CD4-positive, alpha-beta T cell treated with Interleukin-4 for 4 hours (primary cell): ENCODE measurements at places on chromosomes 2 and 18.

DNA sequence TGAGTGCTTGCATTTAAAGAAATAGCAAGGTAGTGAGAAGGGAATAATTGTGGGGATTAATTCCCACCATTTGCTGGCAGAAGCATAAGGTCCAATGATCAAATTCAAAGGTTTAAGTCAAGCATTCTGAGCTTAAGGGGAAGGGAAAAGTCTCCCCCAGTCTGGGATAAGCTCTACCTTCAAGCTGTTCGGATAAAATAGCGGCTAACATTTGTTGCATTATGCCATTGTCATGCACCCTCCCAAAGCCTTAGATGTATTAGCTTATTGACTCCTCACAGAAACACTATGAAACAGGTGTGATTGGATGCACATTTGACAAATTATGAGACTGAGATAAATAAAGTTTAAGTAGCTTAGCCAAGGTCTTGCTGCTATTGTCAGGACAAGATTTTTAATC lies 52.2 kb upstream of the TGIF1 start:
- DNase-seq, result no peak

DNA sequence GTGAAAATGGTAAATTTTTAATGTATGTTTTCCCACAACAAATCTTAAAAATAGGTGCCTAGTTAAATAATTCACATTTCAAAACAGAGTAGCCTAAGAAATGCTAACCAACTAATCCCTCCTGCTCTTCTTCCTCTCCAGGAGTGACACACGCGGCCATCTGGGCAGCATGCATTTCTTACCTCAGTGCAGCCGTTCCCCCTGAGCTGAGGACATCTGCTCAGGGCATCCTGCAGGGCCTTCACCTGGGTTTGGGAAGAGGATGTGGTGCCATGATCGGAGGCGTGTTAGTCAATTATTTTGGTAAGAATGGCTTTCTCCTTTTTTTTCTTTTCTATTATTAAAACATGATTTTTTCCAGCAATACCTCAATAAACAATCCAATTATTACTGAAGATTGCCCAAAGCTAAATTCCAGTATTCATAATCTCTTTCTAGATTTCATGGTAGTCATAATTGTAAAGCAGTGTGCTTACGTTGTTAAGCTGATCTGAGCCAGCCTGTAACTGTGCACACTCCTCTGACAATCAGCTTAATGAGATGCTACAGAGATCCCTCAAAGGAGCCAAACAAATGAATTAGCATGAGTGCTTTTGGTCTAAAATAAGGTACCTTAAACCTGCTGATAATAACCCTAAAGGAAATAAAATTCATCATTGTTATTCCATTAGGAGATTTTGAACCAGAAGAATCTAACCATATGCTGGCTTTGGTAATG lies 45.8 kb downstream of the NEMP2 start:
- DNase-seq, result no peak

GRCh38 chr2:130963196-130963848 lies 126.6 kb downstream of the ARHGEF4 start:
- no peak for DNase-seq

GRCh38 chr2:120461092-120461491 lies 115.2 kb downstream of the INHBB start:
- DNase-seq, result no peak

GRCh38 chr2:54656863-54657262 lies 66.6 kb upstream of the EML6 start:
- no peak for DNase-seq

GRCh38 chr2:11309706-11310105 lies 34.7 kb downstream of the ROCK2 start:
- DNase-seq, result no peak

DNA sequence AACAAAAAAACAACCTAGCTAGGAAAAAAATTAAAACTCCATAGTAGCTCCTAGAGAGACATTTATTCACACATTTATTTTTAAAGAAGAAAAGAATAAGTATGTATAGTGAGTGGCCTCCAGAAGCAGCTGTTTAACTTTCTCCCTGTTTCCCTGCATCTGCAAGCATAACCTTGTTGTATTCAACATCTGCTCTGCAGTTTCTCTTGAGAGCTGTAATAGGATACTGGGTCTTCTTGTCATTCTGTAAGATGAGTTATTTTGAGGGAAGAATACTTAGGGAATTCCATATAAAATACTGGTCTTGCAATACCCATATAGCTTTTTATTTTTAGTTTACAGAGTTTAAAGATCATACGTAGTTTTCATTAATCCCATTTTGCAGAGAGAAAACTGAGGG lies 246.6 kb downstream of the LRRTM1 start:
- no peak for DNase-seq

DNA sequence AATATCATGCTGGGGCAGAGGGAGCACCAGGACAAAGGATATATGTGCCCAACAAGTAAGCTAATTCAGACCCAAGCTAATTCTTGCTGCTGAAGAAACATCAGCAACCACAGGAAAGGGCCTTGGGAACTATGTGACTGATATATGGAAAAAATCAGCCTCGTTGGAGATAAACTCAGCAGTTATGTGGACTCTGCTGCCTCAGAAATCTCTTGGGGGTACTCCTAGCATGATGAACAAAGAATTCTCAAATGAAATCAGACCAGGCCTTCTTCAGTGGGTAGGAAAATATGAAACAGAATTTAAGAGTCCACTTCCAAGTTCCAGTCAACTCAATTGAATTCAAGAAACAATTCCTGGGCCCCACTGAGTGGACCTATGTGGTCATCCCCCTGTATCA lies 367.9 kb downstream of the TNS1 start:
- DNase-seq, result no peak

GRCh38 chr2:197871780-197872456 lies 67.5 kb downstream of the PLCL1 start:
- no peak for DNase-seq

- no peak for DNase-seq
Measured at GRCh38 chr2:58215429-58215828, 25.7 kb downstream of the FANCL start.

- no peak for DNase-seq
Measured at GRCh38 chr2:169933124-169933711, 106.0 kb downstream of the UBR3 start.

DNA sequence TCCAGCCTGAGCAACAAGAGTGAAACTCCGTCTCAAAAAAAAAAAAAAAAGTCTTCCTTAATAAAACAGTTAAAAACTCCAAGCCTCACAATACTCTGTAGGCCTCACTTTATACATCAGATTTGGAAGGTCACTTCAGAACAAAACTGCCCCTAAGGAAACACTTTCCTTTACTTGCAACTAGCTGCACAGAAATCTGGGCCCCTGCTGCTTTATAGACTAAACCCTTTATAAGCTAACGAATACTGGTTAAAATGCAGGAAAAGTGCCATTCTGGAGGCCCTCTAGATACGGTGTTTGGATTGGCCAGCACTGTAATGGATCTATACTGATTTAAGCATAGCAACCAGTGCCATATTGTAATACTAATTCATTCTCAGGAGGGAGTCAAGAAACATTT lies 1.5 kb downstream of the ABHD1 start:
- no peak for DNase-seq

GRCh38 chr2:83742117-83742782 lies 716.8 kb downstream of the SUCLG1 start:
- no peak for DNase-seq

- DNase-seq, result no peak
Measured at GRCh38 chr2:34909992-34910705, 1311.0 kb upstream of the FAM98A start.

- DNase-seq, result no peak
Measured at GRCh38 chr2:150036622-150037021, 449.0 kb upstream of the MMADHC start.

- DNase-seq, result no peak
Measured at GRCh38 chr2:36339607-36340218, 15.9 kb upstream of the CRIM1 start.

- no peak for DNase-seq
Measured at GRCh38 chr2:219230059-219230540, 494 bp downstream of the ANKZF1 start.

DNA sequence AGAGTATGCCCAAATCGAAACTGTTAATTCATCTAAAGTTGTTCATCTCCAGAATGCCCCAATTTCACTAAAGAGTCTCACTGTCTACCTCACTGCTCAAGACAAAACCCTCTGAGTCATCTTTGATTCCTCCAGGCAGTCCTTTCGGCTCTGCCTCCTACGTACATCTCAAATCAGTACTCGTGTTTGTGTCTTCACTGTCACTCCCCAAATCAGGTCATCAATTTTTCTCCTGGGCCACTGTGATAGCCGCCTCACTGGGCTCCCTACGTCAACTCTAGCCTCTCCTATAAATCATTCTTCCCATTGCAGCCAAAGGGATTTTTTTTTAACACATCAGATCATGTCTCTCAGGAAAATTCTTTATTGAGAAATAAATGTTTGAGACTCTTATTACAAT lies 42.1 kb upstream of the TTC39C start:
- peak; percentile 77 for DNase-seq

DNA sequence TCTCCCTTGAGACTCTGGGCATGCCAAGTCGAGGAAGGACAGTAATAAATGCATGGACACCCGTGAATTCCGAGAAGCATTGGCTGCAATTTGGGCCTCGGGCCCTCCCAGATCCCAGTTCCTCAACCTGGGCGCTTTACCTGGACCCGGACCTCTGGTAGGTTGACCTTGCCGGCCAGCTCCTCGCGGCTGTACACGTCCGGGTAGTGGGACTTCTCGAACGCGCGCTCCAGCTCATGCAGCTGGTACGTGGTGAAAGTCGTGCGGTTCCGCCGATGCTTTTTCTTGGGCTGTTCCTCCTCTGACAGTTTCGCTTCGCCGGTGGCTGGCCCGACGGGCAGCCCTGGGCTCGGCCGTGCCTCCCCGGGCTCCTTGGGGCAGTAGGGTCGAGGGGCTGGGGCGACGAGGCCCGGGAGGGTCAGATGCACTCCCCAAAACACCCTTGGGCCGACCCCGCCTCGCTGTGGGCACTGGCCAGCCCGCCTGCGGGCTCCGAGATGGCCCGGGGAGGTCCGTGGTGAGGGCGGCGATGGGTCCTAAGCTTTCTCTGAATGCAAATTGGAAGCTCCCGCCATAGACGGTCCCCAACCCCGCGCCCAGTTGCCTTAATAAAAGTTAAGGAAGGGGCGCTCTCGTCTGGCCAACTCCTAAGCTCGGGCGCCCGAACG lies 899 bp downstream of the RAX start:
- no peak for DNase-seq

GRCh38 chr2:76019128-76019527 lies 308.4 kb upstream of the GCFC2 start:
- no peak for DNase-seq

- no peak for DNase-seq
Measured at GRCh38 chr2:50958504-50958903, 73.4 kb downstream of the NRXN1 start.
